ENCODE measurements at places on chromosomes 5 and 9.

- DNase-seq: peak; percentile 71
Measured at GRCh38 chr5:137778772-137779564, 24.8 kb upstream of the HNRNPA0 start.

DNA sequence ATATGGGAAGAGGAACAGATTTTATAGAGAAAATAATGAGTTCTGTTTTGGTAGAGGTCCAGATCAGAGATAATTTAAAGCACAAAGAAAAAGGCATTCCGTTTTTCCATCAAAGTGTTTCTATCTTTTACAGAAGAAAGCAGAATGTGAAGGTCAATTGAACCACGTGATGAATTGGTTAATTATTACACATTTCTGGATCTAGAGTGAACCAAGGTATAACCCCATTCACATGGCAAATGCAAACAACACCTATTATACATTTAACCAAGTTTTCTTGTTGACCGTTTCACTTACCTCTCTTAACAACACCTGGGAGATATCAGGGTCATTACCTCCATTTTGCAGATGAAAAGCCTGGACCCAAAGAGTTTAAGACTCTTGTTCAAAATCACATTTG, 34.9 kb upstream of the ZNF462 start:
- no peak for DNase-seq

DNA sequence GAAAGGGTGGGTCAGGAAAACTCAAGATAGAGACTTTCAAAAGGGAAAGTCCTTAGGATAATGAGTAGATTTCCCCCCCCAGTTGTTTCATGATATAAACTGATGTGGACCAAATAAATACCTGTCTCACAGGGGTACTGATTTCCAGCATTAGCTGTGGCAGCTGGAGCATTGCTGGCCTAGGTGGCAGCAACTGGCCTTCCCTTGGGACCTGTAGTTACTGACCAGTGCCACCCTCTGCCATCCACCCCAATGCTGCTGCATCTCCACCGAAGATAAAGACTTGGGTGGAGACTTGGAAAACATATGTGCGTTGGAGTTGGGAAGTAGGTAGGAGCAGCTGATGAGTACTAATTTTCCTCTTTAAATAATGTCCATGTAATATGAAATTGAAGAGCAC, 71.8 kb downstream of the SYK start:
- DNase-seq: no peak

GRCh38 chr5:147072622-147073021, 162.2 kb upstream of the STK32A start:
- DNase-seq: no peak

GRCh38 chr5:40675396-40676133, 4.2 kb upstream of the PTGER4 start:
- DNase-seq: no peak

- peak; percentile 98 for DNase-seq
Measured at GRCh38 chr5:173839117-173839713, 48.9 kb upstream of the CPEB4 start.

- no peak for DNase-seq
Measured at GRCh38 chr5:67790390-67790789, 425.2 kb upstream of the PIK3R1 start.

GRCh38 chr9:136306211-136307208, 2.6 kb upstream of the CCDC187 start:
- peak; percentile 12 for DNase-seq

GRCh38 chr9:12463641-12464040, 229.5 kb upstream of the TYRP1 start:
- no peak for DNase-seq

- peak; percentile 41 for DNase-seq
Measured at GRCh38 chr5:180070756-180071530, 616 bp downstream of the RNF130 start.

- DNase-seq: no peak
Measured at GRCh38 chr9:71681104-71681707, 87.1 kb downstream of the CEMIP2 start.

GRCh38 chr5:148968311-148968710, 94.6 kb downstream of the SH3TC2 start:
- DNase-seq: no peak

- no peak for DNase-seq
Measured at GRCh38 chr9:2260417-2261306, 245.5 kb downstream of the SMARCA2 start.

DNA sequence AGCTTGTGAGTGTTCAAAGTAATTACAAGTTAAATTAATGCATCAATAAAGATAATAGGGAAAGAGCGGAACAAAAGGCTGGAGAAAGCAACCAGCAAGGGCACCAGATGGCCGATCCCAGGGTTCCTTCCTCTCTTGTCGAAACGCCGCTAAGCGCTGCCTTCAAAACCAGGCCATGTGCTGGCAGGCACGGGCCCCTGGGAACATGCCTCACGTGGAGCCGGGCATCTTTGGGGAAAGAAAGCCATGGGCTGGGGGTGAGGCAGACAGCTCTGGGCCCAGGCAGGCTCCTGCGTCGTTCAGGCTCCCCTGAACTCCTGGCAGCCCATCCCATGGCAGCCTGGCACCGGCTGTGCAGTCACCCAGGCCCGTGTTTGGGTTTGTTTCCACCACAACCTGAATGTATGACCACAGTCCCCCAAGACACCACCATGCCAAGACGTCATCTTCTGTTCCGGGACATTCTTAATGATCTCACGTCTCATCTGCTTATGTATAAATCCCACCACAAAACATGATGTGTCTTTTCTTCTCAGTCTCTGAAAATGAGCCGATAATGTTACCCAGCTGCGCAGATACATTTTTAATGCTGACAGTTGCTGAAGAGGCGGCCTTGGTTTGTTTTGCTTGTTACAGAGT, 110.4 kb upstream of the SARDH start:
- no peak for DNase-seq

GRCh38 chr9:89723469-89724100, 118.8 kb downstream of the GADD45G start:
- no peak for DNase-seq

GRCh38 chr5:160339406-160340130, 27.2 kb upstream of the CCNJL start:
- DNase-seq: peak; percentile 81

DNA sequence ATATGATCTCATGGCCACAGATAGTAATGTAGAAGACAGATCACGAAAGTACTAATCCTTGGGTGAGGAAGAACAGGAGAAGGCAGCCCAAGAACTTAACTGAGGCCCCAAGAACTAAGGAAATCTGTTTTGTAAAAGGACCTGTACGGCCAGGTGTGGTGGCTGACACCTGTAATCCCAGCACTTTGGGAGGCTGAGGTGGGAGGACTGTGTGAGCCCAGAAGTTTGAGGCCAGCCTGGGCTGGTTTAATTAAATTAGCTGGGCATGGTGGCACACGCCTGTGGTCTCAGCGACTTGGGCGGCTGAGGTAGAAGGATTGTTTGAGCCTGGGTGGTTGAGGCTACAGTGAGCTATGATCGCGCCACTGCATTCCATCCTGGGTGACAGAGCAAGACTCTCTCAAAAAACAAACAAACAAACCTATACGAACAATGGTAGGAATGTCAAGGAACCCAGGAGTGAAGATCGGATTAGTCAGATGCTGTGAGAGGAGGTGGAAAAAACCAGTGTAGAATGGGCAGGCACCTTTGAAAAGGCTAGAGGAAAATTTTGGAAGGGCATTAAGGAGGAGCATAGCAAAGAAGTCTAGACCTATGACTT, 283.8 kb upstream of the DMRT1 start:
- DNase-seq: no peak

DNA sequence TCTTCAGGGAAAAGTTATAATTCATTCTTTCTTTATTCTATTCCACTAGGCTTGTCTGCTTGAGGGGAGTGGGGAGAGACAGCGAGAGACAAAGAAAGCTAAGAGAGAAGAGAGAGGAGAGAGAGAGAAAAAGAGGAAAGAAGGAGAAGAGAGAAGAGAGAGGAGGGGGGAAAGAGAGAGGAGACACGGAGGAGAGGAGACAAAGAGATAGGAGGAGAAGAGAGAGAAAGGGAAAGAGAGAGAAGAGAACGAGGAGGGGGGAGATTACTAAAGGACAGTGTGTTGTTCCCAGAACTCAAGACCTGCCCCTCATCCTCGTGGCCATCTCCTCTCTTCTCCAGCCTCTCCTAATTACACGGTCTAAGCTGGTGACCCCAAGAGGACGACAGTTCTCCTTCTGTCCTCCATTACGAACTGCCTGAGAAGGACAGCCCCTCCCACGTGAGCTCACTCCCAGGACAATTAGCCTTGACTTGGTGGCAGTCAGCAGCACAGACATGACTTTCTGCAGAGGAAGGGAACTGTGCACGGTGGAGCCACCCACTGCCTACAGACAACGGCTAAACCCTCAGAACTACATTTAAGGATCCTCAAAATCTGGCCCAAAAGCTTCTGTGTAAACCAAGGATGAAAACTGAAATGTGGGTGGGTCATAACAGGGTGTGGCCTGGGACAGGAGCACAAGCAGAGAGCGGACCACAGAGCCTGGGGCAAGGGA, 99.1 kb downstream of the COL23A1 start:
- DNase-seq: no peak

DNA sequence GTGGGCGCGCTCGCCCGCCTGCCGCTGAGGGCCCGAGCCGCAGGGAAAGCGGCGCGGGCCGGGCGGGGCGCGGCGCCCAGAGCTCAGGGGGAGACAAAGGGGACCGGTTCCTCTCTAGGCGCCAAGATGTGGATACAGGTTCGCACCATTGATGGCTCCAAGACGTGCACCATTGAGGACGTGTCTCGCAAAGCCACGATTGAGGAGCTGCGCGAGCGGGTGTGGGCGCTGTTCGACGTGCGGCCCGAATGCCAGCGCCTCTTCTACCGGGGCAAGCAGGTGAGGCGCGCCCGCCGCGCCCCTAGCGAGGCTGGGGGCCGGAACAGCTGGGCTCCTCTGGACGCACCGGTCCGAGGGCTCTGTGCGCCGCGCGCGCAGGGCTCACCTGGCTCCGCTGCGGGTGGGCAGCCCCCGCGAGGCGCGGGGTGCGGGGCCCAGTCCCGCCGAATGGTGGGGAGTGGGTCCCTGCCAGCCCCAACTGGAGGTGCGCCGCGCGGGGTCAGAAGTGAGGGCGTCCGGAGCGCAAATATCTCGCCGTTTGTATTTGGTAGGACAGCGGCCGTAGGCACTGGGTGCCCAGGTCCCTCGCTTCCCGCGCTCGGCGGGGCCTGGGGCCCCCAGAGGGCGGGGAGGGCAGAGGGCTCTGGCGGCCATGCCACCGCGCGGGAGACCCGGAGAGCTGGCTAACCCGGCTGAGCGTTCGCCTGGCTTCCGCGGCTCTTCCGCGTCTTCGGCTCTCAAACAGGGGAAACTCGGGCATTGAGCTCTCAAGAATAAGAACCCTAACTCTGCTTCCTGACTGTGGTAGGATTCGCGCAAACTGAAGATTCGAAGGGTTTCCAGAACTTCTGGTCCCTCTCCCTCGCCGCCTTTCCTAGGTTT, 607 bp downstream of the UHRF2 start:
- peak; percentile 30 for DNase-seq

DNA sequence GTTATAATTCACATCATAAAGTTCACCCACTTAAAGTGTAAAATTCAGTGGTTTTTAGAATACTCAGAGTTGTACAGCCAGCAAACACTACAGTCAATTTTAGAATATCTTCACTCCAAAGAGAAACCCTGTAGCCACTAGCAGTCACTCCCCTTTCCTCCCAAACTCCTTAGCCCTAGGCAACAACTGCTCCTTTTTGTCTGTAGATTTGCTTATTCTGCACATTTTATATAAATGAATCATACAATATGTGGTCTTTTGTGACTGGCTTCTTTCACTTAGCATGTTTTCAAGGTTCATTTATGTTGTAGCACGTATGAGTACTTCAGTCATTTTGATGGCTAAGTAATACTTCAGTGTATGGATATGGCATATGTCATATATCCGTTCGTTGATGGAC, 38.7 kb downstream of the TGFBR1 start:
- no peak for DNase-seq

DNA sequence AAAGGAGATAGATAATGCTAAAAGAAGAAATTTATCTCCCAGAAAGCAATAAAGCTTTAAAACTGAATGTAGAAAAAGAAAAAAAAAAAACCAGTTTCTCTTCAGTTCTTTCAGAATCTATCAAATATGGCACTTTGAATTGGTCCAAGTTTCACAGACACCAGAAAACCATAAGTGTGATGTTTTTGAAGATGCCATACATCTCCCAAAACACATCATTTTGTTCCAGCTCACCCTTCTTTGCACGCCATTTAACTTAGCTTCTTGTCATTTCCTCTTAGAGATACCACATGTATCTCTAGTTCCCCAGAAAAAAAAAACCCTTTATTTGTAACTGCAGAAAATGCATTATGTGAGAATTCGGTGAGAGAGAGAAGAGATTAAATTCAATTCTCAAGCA, 46.1 kb upstream of the MAMDC2 start:
- no peak for DNase-seq

GRCh38 chr9:126474206-126474765, 139.4 kb upstream of the LMX1B start:
- DNase-seq: no peak

- DNase-seq: peak; percentile 24
Measured at GRCh38 chr5:150443242-150444075, 6.1 kb downstream of the RPS14 start.

GRCh38 chr5:115398719-115399118, 102.3 kb upstream of the CCDC112 start:
- DNase-seq: no peak

GRCh38 chr9:22722492-22722891, 275.9 kb downstream of the DMRTA1 start:
- no peak for DNase-seq

- no peak for DNase-seq
Measured at GRCh38 chr9:124309667-124310084, 51.9 kb downstream of the NEK6 start.

DNA sequence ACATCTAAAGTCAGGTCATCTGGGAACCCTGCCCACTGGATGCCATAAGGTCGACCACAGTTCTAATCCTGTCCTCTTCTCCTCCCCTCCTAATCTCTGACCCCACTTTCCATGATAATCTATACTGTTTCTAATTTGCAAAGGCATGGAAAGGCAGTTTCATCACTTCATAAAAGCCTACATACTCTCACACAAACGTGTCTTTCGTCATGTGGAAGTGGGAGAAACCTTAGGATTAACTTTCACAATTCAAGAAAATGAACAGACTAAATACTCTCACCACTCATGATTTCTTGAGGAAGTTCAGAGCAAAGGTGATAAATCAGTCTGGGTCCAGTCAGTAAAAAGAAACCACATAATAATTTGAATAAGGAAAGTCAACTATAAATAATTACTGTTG, 5.5 kb downstream of the FANCC start:
- no peak for DNase-seq

GRCh38 chr9:36993933-36994764, 39.9 kb downstream of the PAX5 start:
- DNase-seq: no peak

- no peak for DNase-seq
Measured at GRCh38 chr5:55618318-55618717, 83.6 kb upstream of the PLPP1 start.

DNA sequence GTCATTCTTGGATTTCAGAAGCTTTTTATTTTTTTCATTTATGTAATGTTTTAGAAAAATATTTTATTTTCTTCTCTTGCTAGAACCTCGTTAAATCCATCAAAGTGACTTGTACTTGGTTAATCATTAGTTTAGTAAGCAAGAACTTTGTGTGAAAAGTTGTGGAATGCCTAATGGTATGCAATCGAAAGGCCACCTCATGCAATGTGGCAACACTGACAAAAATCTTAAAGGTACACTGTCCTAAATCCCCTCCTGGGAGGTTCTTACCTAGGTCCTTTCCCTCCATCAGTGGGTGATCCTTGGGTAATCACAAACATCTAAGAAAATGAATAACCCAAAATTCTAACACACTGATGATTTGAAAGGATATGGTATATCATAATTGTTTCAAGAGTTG, 304.2 kb downstream of the DNAH5 start:
- DNase-seq: no peak

GRCh38 chr5:74538206-74538661, 102.3 kb downstream of the ENC1 start:
- no peak for DNase-seq
